ENCODE measurements at places on chromosomes 5 and 9. TPM values are rescaled to one million over a fixed set of nuclear protein-coding genes. Genes with fewer than 3 reads are reported as not detected.

- H3K27me3 ChIP-seq: no peaks in the 10 kb centered on the region
- peak overlapping the region; percentile 93 for H3K27ac ChIP-seq
- peak overlapping the region; percentile 91 for H3K4me3 ChIP-seq
- no peaks in the 10 kb centered on the region for H3K36me3 ChIP-seq
- H3K4me1 ChIP-seq: no peaks in the 10 kb centered on the region
- no peak for DNase-seq
These were observed 588 bp downstream of the TRAF2 start for GRCh38 chr9:136886610-136887597.

- H3K4me3 ChIP-seq: no peak overlapping the region
- H3K27ac ChIP-seq: no peak overlapping the region
- DNase-seq: no peak
- no peaks in the 10 kb centered on the region for H3K27me3 ChIP-seq
- no peaks in the 10 kb centered on the region for H3K4me1 ChIP-seq
- no peaks in the 10 kb centered on the region for H3K36me3 ChIP-seq
These were observed 23.9 kb upstream of the TMC1 start for GRCh38 chr9:72497447-72498046.

- no peak overlapping the region for H3K4me3 ChIP-seq
- DNase-seq: no peak
- peaks cover 20% of the 10 kb centered on the region for H3K4me1 ChIP-seq
- H3K36me3 ChIP-seq: no peaks in the 10 kb centered on the region
- H3K27ac ChIP-seq: no peak overlapping the region
- no peaks in the 10 kb centered on the region for H3K27me3 ChIP-seq
These were observed 21.3 kb downstream of the WNK2 start for GRCh38 chr9:93205045-93205768.

DNA sequence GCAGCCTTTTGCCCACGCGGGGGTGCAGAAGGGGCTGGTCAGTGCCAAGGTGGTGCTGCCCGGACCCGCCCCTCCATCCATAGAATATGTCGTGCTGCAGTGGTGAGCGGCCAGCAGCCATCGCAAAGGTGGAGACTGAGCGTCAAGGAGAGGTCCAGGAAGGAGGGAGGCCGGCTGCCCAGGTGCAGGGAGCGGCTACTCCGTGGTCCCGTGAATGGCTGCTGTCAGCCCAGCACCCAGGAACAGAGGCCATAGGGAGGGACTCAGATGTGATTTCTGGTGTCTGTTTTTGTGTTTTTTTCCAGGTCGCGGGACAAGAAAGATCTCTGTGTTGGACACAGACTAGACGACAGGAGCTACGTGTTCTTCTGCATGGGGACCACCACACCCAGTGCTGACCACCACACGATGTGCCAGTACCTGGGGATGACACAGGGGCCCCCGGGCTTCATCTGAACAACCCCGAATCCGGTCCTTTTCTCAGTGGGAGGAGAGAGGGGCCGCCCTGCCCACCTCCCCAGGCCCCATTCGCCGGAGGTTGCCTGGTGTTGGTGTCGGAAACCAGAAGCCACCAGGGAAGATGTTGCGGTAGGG lies 29.0 kb downstream of the PAEP start:
- DNase-seq: no peak
- H3K36me3 ChIP-seq: no peaks in the 10 kb centered on the region
- no peak overlapping the region for H3K4me3 ChIP-seq
- no peaks in the 10 kb centered on the region for H3K4me1 ChIP-seq

GRCh38 chr9:80147866-80148265 lies 576.1 kb downstream of the TLE4 start:
- no peak overlapping the region for H3K4me3 ChIP-seq
- H3K4me1 ChIP-seq: no peaks in the 10 kb centered on the region
- H3K27me3 ChIP-seq: no peaks in the 10 kb centered on the region
- no peak for DNase-seq

DNA sequence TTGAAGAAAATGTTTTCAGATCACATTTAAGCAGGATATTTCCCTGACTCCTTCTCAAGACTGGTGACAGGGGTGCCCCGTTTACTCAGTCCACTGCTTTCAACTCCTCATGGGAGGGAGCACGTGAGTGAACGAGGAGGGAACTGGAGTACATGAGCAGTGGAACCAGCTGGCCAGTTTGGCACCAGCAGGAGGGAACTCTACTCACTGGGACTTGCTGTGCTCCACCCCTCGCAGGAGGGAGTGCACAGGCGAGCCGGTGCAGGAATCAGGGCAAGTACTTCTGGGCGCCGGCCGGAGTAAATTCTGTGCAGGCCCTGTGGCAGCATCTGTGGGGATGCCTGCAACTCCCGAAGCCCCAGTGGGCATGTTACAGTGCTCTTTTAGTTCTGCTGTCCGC lies 1941.1 kb upstream of the C9orf72 start:
- H3K27ac ChIP-seq: no peak overlapping the region
- no peaks in the 10 kb centered on the region for H3K4me1 ChIP-seq
- DNase-seq: no peak
- H3K27me3 ChIP-seq: no peaks in the 10 kb centered on the region

GRCh38 chr9:14258660-14259239 lies 55.2 kb downstream of the NFIB start:
- no peak for DNase-seq
- peak overlapping the region; percentile 51 for H3K27ac ChIP-seq
- no peaks in the 10 kb centered on the region for H3K27me3 ChIP-seq
- H3K4me3 ChIP-seq: no peak overlapping the region

DNA sequence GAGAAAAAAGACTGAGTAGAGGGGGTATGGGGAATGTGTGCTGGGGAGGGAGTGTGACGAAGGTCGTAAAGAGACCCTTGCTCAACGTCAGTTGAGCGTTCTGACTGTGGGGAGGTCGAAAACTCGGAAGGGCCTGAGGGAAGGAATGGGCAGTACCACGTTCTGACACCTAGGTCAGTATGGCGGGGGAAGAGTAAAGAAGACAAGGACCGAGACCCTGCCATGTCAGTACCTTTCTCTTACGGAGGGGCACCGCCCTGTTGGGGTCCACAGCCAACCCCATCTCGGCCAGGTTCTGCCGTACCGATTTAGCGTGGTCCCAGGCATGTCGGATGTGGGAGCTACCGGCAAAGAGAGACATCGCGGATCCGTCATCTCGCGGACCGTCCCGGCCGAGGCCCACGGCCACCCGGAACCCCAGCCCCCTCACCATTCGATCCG lies 375 bp downstream of the NOP16 start:
- H3K27ac ChIP-seq: peak overlapping the region; percentile 92
- no peak for DNase-seq
- peaks cover 8% of the 10 kb centered on the region for H3K36me3 ChIP-seq
- no peaks in the 10 kb centered on the region for H3K27me3 ChIP-seq
- H3K4me3 ChIP-seq: peak overlapping the region; percentile 77

- H3K27ac ChIP-seq: no peak overlapping the region
- H3K36me3 ChIP-seq: no peaks in the 10 kb centered on the region
- H3K27me3 ChIP-seq: no peaks in the 10 kb centered on the region
- no peak overlapping the region for H3K4me3 ChIP-seq
- H3K4me1 ChIP-seq: no peaks in the 10 kb centered on the region
These were observed 160.1 kb upstream of the DAB2 start for GRCh38 chr5:39584927-39585326.

IFNA13 gene
- not detected for total RNA-seq

ZNF484 gene
- 19.9 TPM for total RNA-seq

DNA sequence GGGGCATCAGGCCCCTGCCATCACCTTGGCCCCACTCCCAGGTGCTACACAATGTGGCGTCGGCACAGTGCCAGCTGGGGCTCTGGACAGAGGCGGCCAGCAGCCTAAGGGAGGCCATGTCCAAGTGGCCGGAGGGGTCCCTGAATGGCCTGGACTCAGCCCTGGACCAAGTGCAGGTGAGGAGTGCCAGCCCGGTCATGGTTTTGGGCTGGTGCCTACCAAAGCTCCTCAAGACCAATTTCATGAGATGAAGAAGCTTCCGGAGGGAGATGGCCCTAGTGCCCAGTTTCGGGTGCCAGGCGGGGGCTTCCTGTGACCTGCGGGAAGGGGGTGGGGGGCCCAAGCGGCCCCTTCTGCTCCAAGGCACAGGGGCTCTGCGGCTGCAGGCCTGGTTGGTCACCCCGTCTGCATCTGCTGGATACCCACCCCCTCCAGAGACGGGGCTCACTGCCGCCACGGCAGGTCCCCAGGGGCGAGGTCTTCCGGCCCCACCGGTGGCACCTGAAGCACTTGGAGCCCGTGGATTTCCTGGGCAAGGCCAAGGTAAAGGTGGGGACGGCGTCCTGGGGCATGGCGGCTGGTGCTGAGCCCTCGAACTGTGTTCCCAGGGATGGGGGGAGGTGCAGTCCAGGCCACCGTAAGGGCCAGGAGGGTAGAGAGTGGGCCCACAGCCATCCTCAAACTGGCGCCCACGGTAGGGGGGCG lies 5.8 kb downstream of the NOXA1 start:
- H3K36me3 ChIP-seq: no peaks in the 10 kb centered on the region
- H3K27me3 ChIP-seq: no peaks in the 10 kb centered on the region
- H3K27ac ChIP-seq: no peak overlapping the region
- no peaks in the 10 kb centered on the region for H3K4me1 ChIP-seq
- H3K4me3 ChIP-seq: no peak overlapping the region

GRCh38 chr5:130333089-130333488 lies 428.8 kb downstream of the CHSY3 start:
- no peak overlapping the region for H3K27ac ChIP-seq
- no peak overlapping the region for H3K4me3 ChIP-seq
- DNase-seq: no peak
